ENCODE measurements at places on chromosomes 13 and 19. TPM values are rescaled to one million over a fixed set of nuclear protein-coding genes. Genes with fewer than 3 reads are reported as not detected.

- no peak for DNase-seq
Observed at GRCh38 chr19:18607226-18608101, 865 bp upstream of the CRLF1 start.

Gene POGLUT2
- total RNA-seq, result 2.5 TPM

DNA sequence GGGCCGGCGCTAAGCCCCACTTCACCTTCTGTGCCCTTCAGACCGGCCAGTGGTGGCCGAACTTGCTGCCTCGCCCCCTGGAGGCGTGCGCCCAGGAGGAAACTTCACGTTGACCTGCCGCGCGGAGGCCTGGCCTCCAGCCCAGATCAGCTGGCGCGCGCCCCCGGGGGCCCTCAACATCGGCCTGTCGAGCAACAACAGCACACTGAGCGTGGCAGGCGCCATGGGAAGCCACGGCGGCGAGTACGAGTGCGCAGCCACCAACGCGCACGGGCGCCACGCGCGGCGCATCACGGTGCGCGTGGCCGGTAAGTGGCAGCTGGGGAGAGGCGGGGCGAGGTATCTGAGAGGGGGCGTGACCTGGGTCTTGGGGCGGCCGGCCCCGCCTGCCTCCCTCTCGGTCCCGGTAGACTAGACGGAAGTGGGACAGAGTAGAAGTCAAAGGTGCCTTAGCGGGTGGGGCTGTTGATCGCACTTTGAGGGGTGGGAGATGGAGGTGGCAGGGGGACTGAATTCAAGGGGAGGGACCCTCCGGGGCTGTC is 5.6 kb downstream of the ICAM5 start:
- DNase-seq, result peak; percentile 51

DNA sequence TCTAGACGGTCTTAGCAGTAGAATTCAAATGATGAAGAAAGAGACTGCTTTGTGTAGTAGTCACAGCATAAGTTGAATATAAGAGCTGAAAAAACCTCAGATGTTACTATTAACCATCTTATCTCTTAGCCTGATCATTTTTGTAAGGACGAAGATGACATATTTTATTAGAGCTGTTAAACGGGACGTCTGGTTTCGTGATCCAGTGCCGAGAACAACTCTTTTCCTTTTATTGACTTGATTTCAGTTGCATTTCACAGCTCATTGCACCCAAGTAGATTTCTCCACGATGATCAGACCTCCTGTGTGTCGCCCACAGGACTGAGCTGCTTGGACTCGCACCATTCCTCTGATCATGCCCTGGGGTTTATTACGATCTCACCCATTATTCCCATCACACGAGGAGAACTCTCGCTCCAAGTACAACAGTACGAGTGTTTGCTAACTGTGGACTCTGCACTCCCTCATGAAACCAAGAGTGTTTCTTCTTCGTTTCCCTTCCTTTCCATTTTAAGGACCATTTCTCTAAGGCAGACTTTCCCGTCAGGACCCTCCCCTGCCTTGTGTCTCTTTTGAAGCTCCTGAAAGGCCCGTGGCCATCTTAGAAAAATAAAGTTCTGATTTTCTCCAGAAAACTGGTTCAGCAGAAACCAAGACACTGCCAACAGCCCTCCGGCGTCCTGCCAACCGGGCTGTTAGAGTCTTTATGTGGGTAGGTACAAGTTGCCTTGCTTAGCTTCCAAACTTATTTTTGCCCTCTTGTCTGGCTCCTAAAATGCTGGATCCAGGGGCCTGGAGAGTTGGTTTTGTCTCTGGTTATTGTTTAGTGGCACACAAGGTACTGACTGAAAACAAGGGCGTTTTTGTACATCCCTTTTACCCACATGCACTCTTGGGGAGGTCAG is 48.2 kb upstream of the RNF113B start:
- no peak for DNase-seq

Gene CYP4F8
- total RNA-seq, result not detected

DNA sequence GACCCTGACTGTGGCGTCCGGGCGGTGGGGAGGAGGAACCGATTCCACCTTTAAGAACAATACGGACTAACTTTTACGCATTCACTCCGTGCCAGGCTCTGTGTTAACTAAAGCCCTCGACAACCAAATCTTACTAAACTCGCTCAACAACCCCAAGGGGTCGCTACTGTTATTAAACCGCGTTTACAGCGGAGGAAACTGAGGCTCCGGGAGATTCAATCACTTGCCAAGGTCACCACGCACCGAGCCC is 1.2 kb downstream of the SAMD1 start:
- DNase-seq, result no peak

Data from stomach (tissue), 19 donors.